Putamen (tissue), 1 donor: ENCODE measurements at places on chromosomes 5 and 9.

DNA sequence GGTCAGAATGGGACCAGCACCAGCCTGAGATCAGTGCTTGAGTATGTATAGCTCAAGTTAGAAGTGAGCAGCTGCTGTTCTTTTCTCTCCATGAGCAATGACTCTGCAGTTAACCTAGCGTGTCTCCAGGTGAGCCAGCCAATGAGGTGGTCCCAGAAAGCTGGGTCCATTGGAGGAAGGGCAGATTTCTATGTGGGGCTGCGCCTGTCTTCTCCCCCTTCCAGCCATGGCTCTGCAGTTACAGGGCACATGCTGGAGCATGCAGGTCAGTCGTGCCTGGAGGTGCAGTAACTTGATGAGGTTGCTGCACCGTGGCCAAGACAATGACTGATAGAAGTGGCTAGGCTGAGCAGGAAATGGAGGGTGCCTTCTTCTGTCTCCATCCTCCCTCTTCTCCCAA is 29.6 kb upstream of the CXCL14 start:
- DNase-seq = no peak

- DNase-seq = no peak
Observed at GRCh38 chr5:138542180-138542955, 668 bp downstream of the ETF1 start.

DNA sequence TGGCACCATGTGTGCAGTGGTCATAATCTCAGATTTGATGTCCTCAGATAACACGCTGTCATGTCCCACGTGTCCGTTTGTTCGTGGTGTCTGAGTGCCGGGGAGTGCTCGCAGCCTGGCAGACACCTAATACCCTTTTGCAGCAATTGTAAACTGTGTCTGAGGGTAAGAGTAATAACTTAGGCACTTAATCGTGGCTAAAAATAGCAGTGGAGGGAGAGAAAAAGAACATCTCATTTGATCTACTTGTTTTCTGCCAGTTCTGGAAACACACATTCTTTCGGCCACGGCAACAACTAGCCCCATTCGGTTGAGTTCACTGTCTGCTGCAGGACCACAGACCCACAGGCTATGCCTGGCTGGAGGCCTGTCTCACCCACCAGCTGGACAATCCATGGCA is 16.5 kb downstream of the ADCY2 start:
- no peak for DNase-seq

- DNase-seq = no peak
Observed at GRCh38 chr5:135458921-135459331, 6.8 kb upstream of the TIFAB start.

- no peak for DNase-seq
Observed at GRCh38 chr5:68264024-68264956, 48.7 kb downstream of the PIK3R1 start.

- no peak for DNase-seq
Observed at GRCh38 chr9:121156263-121156731, 45.4 kb downstream of the RAB14 start.

DNA sequence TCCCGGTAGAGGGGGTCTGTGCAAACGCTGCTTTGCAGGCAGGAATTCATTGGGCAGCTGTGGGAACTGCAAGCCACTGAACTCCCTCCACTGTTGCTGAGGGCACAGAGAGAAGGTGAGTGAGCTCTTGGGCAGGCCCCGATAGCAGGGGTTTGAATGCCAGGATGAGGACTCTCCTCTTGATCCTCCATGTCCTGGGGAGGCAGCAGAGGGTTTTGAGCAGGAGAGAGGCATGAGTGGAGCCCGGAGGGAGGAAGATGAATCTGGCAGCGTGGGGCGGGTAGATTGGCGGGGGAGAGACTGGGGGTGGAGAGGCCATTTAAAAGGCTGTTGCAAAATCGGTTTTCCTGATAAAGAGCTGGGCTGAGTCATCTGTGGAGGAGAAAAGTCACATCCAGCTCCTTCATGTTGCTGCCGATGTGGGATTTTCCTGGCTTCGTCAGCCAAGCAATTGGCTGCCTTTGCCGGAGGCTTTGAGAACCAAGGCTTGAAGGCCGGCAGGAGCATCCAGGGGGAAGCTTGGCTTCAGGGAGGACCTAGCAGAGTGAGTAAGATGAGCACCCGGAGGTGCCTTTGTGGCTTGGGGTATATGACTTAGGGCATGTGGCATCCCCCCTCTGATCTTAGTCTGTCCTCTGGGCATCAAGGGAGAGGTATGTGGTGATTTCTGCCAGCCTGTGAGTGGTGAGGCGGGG is at the start of gene SYNPO:
TSS of gene SYNPO (plus strand) at position 350 of the 695 bp plus-strand sequence. CDS start 7,616 bp downstream, outside the sequence.
- DNase-seq = peak; percentile 76
